ENCODE measurements at places on chromosomes 16 and 17.

- no peak for DNase-seq
These were observed 27.6 kb upstream of the PRM1 start for GRCh38 chr16:11308493-11309283.

GRCh38 chr16:86733546-86734254 lies 155.4 kb downstream of the FOXL1 start:
- DNase-seq = no peak

DNA sequence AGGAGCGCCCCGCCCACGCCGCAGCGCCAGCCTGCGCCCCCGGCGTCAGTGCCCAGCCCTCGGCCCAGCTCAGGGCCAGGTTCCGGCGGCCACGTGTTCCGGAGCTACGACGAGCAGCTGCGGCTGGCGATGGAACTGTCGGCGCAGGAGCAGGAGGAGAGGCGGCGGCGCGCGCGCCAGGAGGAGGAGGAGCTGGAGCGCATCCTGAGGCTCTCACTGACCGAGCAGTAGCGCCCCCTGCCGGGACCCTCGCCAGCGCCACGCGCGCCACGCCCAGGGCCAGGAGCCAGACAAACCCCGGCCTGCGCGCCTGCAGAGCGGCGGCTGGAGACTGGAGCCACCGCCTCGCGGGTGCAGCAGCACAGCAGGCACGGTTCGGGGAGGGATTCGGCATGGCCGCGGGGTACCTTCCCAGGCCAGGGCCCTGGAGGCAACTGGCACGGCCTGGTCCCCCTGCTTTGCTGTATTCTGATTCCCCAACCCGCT lies 9.3 kb downstream of the CORO6 start:
- DNase-seq = peak; percentile 89

- no peak for DNase-seq
These were observed 2.7 kb downstream of the C1QTNF1 start for GRCh38 chr17:79026376-79027273.

DNA sequence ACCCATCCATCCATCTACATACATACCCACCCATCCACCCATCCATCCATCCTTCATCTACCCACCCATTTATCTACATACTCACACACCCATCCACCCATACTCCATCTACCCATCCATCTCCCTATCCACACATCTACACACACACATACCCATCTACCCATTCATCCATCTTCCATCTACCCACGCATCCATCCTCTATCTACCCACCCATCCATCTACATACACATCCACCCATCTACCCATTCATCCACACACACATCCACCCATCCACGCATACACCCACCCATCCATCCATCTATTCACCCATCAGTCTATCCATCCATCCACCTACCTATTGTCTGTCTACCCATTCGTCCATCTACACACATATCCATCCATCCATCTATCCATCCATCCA lies 227.8 kb downstream of the ZNF423 start:
- no peak for DNase-seq

DNA sequence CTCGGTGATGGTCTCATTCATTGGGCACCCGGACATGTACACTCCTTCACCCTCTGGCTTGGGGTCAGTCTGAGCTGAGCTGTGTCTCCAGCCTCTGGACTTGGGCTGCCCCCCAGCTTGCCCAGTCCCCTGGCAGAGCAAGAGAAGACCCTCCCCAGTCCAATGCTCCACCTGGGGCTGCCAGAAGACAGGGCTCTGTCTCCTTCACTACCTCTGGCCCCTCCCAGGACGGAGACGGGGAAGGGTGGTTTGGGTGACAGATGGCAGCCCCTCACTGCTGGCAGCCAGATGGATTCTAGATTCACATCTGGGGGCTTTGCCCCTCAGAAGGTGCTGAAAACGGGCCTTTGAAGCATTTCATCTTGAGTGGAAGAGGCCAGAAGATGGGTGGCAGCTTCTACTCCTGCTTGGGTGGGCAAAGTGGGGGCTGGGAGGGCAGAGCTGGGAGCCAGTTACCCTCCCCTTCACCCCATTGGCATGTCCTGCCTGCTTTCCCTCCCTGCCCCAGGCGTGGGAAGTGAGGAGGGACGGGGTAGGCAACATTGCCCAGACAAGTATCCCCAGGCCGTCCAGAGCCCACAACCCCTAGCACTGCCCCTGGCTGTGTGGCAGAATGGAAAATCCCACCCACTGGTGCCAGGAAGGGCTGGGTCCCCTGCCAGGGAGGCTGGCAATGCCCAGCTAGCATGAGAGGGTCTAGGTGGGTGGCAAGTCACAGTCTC lies 13.9 kb downstream of the NGFR start:
- no peak for DNase-seq

GRCh38 chr17:69796078-69796477 lies 278.9 kb upstream of the KCNJ16 start:
- DNase-seq = no peak

- DNase-seq = peak; percentile 44
These were observed 3.9 kb upstream of the CCDC57 start for GRCh38 chr17:82216301-82217119.

- no peak for DNase-seq
These were observed 62.7 kb upstream of the DNAJA2 start for GRCh38 chr16:47036201-47036600.

DNA sequence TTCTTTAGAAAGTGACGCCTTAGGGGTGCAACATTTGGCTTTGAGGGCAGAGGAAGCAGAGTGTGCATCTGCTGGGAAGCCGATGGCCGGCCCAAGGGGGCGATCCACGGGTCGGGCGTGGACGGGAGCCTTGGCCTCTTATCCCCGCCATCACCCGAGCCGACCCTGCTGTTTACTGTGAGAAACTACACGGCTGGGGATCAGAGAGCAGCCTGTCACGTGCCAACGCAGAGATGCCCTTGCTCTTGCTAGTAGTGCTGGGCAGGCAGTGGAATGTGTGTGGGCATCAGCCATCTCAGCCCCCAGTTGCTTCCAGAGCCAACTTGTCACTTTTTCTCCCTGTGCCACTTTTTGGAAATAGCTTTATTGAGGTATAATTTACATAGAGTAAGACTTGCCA lies 26.7 kb upstream of the ITGB4 start:
- no peak for DNase-seq

GRCh38 chr17:76929601-76930000 lies 61.4 kb downstream of the MGAT5B start:
- no peak for DNase-seq

DNA sequence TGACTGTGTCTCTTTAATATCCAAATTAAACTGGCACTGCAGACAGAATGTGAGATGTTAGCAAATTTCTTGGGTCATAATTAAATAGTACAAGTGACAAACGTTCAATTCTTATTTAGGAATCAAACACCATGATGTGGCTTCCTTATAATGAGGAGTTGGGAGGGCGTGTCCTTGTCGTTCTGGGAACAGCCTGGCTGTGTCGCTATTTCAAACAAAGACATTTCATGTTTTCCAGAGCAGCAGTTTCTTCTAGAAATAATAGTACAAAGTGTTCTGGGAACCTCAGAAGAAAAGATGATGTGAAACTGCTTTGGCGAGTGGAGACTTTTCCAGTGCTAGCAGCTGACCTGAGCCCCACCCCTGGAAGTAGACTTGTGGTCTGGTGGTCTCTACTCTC lies 301.7 kb upstream of the N4BP1 start:
- DNase-seq = no peak

DNA sequence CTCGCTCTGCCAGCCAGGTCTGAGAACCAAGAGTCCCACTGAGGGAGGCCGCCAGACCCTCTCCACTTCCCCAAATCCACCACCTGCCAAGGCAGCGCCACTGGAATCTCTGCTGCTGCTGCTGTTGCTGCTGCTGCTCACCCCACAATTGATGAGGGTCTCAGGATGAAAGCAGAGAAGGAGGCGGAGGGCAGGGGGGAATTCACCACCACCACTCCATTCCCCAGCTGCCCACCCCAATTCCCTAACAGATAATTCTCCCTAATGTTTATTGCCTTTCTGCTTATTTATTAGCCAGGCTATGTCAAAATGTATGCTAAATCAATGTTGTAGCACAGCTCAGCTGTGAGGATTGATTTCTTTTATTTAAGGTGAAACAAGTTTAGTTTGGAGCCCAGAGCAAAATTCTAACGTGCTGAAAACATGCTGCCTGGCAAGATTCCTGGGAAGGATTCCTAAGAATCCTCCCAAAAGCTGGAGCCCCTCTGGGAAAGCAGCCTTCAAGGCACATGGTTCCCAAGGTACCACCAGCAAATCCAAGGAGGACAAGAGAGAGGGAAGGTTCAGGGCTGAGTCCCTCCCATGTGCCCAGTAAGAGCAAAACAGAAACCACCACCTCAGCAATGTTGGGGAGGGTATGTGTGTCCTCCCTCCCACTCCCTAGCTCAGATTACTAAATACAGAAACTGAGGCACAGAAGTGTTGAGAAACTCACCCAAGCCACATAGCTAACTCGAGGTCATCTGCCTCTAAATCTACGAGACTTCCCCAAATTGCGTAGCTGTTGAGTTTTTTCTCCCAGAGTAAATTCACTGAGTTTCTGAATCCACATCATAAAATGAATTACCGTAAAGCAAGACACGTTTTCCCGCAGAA lies 12.2 kb upstream of the CDH5 start:
- no peak for DNase-seq

DNA sequence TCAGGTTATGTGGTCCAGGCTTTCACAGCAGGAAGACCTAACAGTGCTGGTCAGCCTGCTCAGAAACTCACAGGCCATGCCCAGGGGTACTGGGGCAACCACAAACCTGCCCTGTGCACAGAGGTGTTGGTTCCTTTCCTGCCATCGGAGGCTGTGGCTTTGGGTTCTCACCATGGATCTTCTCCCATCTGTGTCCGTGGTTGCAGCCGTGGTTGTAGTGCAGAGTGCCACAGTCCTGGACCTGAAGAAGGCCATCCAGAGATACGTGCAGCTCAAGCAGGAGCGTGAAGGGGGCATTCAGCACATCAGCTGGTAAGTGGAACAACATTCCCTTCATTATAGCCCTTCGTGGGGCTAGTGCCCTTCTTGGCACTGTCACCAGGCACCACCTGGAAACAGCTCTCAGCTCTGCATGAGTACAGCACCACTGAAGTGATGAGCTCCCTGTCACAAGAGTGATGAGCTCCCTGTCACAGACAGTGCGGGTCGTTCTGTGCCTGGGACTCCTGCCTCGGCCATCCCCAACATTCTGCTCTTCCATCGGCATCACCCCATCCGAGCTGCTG lies 2.0 kb downstream of the SNRNP25 start:
- no peak for DNase-seq

- DNase-seq = no peak
These were observed 16.7 kb upstream of the RASD1 start for GRCh38 chr17:17512866-17513265.

DNA sequence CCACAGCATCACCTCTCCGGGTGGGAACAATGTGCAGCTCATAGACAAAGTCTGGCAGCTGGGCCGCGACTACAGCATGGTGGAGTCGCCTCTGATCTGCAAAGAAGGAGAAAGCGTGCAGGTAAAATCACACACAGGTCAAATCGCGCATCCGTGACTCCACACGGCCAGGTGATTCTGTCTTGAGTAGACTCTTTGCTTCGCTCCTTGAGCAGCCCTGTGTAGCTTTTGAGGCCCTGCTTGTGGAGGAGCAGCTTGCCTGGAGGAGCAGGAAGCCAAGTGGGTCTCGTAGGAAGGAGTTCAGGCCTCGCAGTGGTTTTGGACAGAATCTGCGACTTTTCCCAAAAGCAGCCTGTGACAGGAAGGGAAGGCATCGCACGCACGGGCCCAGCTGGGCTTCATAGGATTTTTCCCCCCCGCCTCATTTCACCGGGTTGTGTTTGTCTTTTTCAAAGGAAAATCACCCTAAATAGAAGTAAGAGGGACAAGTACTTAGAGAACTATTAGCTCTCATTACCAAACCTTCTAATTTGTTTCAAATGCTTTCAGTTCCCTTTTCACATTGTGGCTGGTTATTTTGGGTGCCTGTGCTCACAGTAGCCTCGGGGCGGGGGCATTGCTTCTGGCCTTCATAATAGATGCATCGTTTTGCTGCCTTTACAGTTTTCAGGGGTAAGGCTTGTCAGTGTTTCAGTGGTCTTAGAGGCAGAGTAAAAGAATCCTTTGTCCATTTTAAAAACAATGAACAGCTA lies 71.5 kb downstream of the SEC14L1 start:
- no peak for DNase-seq

GRCh38 chr17:50586421-50587247 lies 26.1 kb downstream of the CACNA1G start:
- DNase-seq = peak; percentile 5

GRCh38 chr17:79677646-79678045 lies 53.1 kb upstream of the ENPP7 start:
- DNase-seq = no peak

GRCh38 chr16:1363501-1364041 lies 11.8 kb downstream of the GNPTG start:
- peak; percentile 68 for DNase-seq

GRCh38 chr16:780296-780695 lies 7.9 kb downstream of the RPUSD1 start:
- DNase-seq = no peak

GRCh38 chr16:17590711-17591654 lies 120.2 kb upstream of the XYLT1 start:
- peak; percentile 43 for DNase-seq

DNA sequence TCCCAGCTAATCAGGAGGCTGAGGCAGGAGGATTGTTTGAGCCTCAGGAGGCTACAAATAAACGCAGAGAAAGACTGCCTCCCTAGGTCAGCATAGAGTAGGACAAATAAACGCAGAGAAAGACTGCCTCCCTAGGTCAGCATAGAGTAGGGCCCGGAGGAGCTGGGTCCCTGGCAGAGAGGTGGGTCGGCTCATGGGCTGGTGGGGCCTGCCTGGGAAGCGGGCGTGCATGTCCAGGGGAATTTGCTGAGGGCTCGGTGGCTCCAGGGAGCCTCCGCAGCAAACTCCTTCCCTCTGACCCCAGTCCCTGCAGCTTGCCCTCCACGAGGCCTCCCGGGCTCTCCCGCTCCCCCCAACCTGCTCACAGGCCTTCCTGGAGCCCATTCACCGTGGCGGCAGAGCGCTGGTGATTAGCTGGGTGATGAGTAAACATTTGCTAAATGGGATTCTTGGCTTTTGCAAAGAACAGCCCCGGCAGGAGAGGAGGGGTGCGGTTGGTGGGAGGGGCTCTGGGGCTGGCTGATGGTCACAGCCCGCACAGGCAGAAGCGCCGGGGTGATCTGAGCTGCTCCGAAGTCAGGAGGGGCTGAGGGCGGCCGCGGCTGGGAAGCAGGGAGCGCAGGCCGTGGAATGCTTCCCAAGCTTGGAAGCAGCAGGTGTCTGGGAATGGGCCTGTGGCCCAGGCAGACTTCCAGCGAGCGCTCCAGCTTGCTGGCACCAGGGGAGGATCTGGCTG lies 93.1 kb downstream of the RTN4RL1 start:
- DNase-seq = no peak

DNA sequence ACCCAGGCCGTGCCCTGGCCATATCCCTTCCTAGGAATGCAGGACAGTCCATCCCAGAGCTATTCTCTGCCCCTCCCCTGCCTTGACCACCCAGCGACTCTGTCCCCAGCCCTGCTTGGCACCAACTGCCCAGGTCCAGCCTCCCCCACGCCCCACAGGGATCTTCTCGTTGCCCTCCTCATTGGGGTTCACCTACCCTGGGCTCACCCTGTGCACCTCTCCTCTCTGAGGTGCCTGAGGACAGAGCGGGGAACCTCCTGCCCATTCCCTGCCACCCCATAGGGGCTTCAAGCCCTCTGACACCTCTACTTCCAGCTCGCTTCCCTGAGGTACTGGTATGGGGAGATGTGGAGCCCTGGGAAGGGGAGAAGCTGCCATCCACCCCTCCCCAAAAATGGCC lies 6.2 kb upstream of the MPP2 start:
- no peak for DNase-seq

GRCh38 chr17:6096201-6097004 lies 26.2 kb downstream of the WSCD1 start:
- no peak for DNase-seq

GRCh38 chr16:66489818-66490217 lies 60.1 kb downstream of the TK2 start:
- DNase-seq = no peak

Data from CD4-positive, alpha-beta memory T cell (primary cell).